ENCODE measurements at places on chromosomes 4 and X.

- no peak for DNase-seq
Measured at GRCh38 chr4:182843808-182844325, 73.3 kb downstream of the DCTD start.

DNA sequence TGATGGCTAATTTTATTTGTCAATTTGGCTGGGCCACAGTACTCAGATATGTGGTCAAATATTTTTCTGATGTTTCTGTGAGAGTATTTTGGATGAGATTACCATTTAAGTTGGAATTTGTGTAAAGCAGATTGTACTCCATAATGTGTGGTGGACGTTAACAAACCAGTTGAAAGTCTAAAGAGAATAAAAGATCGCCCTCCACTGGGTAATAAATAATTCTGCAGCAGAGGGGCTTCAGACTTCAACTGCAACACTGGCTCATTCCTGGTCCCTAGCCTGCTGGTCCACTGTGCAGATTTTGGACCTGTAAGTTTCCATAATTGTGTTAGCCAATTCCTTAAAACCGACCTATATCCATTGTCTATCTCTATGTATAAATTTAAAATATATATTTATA, 540.3 kb downstream of the PCDH18 start:
- DNase-seq, result no peak

DNA sequence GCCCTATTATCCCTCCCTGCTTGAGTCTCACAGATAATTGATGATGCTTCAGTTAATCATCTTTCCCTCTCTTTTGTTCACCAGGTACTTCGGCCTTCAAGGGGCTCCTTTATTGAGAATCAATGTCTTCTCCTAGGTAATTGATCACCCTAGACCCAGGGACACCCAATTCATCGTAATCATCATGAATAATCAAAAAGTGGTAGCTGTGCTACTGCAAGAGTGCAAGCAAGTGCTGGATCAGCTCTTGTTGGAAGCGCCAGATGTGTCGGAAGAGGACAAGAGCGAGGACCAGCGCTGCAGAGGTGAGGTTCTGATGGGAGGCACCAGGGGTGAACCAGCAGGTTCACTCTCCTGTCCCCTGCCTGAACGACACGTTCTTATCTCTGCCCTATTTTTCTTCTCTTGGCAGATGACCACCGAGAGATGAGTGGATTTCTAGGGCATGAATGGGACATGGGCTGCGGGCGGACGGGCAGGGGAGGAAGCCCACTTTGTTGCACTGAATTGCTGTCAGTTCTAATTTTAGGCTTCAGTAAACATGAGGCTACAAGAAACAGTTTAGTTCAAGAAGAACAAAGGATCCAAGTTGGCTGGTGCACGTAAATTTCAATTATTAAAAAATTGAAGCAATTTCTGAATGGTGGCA, 80.5 kb downstream of the ALPK1 start:
- DNase-seq, result no peak

DNA sequence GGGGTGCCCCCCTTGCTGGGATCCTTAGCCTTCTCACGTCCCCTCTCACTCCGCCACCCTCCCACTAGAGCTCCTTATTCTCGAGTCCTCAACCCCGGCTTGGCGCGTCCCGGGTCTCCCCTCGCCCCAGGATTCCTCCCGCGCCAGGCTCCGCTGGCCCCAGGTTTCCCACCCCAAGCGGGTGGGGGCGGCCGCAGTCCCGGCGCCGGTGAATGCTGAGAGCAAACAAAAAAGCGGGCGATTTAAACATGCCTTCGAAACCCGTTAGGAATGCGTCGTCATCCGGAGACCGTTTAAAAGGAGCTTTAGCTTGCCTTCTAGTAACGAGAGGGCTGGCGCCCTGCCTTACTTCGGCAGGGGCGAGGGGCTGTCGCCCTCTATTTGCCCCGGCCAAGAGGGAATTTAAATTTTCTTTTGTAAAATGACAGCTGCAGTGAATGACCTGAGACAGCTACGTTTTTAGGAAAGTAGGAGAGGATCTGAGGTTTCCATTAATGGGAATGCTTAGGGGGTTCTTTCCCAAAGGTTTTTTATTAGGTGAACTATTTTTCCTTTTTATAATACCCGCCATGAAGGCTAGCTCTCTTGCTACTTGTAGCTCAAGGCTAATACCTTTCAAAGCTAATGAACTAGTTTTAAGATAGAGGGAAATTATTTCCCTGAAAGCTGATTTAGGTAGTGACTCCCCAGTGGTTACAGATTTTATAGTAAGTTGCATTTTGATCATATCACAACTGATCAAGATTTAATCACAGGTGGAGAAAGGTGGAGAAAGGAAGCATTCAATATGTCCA, 3.1 kb downstream of the JADE1 start:
- no peak for DNase-seq

- peak; percentile 33 for DNase-seq
Measured at GRCh38 chr4:129064717-129065116, 28.6 kb downstream of the SCLT1 start.

DNA sequence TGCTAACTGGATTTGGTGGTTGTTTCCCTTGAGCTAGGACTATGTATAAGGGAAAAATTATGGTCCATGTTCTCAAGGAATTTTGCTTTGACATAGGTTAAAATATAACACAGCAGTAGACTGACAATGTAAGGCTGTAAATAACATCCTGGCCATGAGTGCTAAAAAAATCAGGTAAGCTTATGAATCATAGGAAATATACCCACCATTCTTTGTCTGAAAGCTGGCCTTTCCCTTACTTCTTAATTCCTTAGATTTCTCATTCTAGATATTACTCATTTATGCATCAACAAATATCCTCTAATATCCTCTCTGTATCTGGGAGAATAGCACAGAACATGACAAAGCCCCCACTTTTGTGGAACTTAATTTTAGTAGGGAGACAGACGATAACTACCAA, 6.8 kb upstream of the CHRNA9 start:
- DNase-seq, result no peak

DNA sequence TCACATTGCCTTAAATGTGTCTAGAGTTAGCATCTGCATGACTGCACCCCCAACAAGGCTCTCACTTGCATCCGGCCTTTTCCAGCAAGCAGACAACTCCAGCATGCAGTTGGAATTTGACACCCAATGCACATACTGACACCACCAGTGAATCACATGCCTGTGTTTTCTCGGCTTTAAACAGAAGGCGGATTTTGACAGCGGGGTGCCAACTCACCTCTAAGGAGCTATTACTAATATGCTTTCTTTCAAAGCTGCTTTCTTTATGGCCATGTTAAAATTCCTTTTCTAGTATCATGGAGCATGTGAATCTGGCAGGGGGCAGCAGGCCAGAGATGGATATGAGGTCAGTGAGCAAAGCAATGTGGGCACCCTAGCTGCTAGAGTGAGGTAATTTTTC, 78.0 kb upstream of the CLNK start:
- DNase-seq, result peak; percentile 93

DNA sequence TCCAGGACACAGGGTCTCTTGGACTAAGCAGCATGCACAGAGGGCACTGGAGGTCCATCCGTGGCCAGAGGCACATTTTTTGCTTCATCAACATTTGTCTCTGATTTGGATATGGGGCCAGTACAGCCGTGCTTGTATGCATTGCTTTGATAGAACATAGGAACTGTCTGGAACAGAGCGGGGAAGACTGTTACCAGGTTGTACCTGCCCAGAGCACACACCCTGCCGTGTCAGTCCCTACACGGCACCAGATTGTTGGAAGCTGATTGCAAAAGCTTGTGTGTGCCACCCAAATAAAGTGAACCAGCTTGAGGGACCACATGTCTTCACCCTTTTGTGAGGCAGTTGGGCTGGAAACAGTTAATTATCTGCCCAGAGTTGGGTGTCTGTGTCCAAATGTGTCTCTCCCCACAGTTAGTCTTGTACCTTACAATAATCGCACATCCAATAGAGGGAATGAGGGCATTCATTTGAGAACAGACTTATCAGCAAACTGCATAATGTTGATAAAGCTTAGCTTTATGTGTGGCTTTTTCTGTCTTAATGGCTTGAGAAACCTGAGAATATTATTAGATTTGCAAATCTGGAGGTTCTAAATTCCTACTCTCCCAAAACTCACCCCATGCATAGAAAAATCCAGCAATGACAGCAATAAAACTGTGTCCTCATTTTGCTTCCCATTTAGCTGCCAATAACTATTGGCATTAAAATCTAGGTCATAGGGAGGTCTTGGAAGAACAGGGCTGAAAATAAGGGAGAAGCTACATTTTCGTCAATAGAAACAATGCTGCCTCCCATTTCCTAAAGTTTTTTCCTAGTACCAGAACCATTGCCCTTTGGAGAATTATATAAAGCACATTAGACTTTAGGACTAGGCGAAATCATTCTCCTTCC, 21.2 kb downstream of the KLF3 start:
- no peak for DNase-seq

DNA sequence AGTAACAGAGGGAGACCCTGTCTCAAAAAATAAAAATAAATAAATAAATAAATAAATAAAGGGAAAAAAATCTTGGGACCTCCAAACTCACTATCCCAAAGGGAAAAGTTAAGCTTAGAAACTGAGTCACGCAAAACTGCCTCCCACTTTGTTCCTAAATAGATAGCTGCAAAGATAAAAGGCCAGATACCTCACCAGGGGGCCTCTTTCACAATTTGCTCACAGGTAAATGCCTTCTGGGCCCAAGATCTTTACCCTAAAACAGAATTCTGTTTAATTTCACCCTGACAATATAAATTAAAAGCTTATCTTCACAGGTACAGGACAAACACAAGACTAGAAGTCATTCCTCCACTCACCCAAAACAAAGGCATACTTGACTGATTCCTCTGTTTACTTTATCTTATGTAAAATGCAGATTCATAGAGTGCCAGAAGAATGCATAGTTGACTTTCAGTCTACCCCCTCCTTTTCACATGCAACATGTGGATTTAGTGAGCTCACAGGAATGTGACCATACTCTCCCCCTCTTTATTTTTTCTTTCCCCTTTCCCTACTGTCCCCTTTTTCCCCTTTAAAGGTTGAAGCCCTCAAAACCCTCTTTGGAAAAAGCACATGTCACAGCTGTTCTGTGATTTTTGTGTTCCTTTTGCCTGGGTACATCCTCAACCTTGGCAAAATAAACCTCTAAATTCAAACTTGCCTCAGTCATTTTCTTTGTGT, 23.4 kb downstream of the ELF2 start:
- no peak for DNase-seq

- no peak for DNase-seq
Measured at GRCh38 chrX:44071847-44072551, 98.8 kb upstream of the NDP start.

DNA sequence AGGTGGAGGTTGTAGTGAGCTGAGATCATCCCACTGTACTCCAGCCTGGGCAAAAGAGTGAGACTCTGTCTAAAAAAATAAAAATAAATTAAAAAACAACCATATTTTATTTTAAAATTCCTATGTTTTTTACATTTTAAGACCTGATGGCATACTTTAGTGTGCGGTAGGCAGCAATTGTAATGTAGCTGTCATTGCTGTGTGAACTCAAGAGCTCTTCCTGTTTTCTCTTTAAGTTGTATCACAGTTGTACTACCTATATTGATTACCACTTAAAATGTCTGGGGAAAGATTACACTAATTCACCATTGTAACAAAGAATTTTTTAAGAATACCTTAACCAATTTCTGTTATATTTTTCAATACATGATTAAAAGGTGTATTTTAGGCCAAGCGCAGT, 27.3 kb downstream of the ABCE1 start:
- DNase-seq, result no peak

DNA sequence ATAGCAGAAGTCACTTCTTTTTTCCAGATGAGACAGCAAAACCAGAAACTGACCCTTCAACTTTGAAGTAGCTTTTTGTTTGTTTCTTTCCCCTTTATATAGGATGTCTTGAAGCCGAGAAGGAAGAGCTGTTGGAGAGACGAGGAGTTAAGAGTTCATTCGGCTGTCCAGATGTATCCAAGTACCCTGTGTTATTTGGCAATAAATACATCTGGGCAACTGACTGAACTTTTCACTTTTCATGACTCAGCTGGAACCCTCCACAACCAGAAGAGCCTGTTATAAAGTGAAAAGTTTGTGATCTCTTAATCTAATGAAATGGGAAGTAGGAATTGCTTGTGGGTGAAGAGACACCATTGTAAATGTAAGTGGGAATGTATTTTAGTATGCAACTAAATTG, 131.2 kb downstream of the HTR2C start:
- no peak for DNase-seq

DNA sequence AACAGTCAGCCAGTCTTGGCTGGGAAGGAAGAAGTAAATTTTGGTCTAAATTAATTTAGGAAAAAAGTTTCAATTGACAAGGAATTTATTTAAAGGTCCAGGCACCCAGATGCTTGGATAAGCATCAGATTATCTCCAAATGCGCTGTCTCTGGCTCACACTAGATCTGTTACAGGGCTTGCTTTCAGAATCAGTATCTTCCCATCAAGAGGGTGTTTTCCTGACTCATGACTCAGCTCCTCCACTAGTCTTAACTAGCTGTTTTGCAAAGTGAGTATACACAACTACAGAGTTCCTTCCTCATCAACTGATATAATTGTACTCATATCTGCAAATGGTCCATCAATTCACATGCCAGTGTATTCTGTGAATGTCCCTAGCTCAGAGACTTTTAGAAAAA, 482.1 kb upstream of the CPEB2 start:
- no peak for DNase-seq

DNA sequence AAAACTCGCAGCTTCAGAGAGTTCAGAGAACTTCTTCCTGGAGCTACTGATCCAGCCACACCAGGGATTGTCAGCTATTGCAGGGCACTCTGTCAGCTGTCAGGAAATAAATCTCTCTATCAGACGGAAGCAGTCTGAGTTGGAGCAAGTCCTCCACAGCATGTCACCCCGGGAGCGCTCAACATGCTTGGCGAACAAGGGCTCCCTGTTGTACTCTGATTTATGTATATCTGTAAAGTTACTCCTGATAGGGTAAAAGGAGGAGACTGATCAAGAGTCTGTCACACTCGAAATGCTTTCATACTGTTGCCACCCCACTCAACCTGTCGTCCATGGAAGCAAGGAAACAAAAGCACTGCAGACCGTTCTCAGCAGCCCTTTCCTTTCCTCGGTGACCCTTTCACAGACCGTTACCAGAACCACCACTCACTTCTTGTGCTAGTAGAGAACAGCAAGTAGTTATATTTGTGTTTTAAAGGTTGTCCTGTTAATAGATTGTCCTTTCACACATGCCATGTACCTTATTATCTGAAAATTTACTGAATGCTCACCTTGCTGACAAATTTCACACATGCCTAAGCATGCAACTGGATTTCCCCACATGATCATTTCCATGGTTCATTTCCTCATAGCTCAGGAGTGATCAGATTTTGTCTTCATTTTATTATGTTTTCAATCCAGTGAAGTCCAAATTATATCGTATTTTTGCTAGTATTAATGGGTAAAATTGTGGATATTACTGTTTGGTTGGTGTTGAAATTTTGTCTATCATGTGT, 2108.9 kb upstream of the TENM3 start:
- DNase-seq, result no peak

GRCh38 chr4:91636083-91636482, 667.7 kb upstream of the GRID2 start:
- DNase-seq, result no peak

- DNase-seq, result no peak
Measured at GRCh38 chr4:139221687-139222086, 44.7 kb upstream of the ELF2 start.

GRCh38 chr4:173537613-173538147, 7.7 kb upstream of the HAND2 start:
- DNase-seq, result no peak

Measured in AG04449 (cell line).